ENCODE measurements at places on chromosomes 4 and X. TPM values are rescaled to one million over a fixed set of nuclear protein-coding genes. Genes with fewer than 3 reads are reported as not detected.

Gene TBX22
- total RNA-seq, result not detected

Gene CRMP1
- total RNA-seq, result 3.5 TPM

Gene DMRTC1B
- total RNA-seq, result 1.4 TPM

Gene CENPVL2
- total RNA-seq, result not detected

Gene NHSL2
- 3.9 TPM for total RNA-seq

Gene GPR82
- total RNA-seq, result 0.62 TPM

GRCh38 chrX:150680974-150681373 is 12.2 kb upstream of the MTMR1 start:
- no peaks in the 10 kb centered on the region for H3K36me3 ChIP-seq
- H3K27me3 ChIP-seq, result peaks cover 3% of the 10 kb centered on the region
- no peak overlapping the region for H3K27ac ChIP-seq

DNA sequence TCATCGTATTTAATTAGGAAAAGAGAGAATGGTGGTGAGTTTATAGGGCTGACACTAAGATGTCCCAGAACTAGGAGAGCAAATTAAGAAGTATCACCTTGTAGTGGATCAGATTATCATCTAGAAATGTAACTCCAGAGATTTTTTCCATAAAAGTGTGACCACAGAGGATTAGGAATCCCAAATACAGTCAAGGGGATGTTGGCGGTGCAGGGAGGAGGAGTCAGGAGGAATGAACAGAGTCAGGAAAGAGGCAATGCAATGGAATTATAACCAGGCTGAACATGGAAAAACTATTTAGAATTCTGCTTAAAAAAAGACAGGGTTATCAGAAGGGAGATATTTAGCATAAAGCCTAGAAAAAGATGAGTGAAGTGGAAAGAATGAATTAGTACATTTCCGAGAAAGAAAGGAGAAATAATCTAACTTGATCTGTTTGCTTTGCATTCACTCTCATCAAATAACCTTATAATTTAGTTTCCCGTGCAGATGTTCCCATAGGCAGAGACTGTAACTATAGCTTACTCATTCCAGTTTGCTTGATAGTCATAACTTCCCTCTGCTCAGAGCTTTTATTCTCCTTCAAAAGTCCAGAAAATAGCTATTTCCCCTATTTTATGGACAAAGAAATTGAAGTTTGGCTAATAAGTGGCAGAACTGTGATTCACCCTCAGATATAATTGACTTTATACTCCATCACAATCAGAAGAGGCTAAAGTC is 56.4 kb downstream of the SCFD2 start:
- H3K27me3 ChIP-seq, result no peaks in the 10 kb centered on the region
- H3K4me1 ChIP-seq, result no peaks in the 10 kb centered on the region
- H3K27ac ChIP-seq, result no peak overlapping the region
- H3K4me3 ChIP-seq, result no peak overlapping the region

DNA sequence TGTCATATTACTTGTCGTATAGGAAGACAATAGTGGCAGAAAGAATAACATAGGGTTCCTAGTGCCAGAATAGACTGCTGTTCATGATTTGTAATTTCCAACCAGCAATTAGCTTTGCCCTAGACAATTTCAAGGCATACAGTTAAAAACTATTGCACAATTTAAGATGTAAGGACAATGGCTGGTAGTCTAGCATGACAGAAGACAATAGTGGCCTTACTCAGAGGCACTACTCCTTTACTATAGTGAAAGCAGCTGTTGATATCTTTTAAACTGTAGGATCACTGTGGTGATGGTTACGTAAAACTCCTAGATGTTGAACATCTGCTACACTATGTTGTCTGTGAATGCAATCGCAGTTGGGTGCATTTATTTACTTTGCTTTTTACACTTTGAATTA is 234.5 kb downstream of the RBMX2 start:
- H3K4me3 ChIP-seq, result no peak overlapping the region
- no peaks in the 10 kb centered on the region for H3K27me3 ChIP-seq
- no peak for DNase-seq
- no peaks in the 10 kb centered on the region for H3K4me1 ChIP-seq

- H3K4me3 ChIP-seq, result no peak overlapping the region
- no peaks in the 10 kb centered on the region for H3K27me3 ChIP-seq
- no peak for DNase-seq
- no peaks in the 10 kb centered on the region for H3K36me3 ChIP-seq
Measured at GRCh38 chr4:10893395-10893794, 208.8 kb upstream of the CLNK start.

DNA sequence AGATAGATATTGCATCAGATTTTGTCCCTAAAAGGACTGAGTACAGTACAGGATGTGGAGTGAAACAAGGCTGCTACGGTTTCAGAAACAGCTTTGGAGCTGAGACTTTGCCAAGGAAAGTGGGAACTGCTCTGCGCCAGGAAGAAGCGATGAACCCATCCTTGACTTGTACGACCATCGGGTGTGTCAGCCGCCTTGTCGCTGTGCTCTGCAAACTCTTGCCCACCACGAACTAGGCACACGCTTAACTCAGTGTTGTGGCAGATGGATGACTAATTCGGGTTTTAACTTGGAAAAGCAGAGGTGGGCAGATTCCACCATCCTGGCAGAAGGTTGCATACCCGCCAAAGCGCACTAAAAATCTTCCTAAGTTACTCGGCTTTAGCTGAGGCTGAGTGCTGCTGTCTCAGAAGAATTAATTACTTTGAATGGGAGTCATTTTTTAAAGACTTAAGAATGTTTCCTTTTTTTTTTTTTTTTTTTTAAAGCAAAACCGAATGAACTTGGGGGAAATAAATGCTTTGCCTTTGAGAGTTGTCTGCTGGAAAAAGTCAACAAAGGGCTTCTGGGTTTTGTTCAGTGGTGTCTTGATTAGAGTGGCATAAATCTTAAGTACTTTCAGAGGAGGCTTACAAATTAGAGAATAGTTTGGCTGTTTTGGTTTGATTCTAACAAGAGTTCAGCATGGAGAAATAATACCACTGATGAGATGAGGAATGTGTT is 69.5 kb downstream of the SHROOM2 start:
- H3K36me3 ChIP-seq, result no peaks in the 10 kb centered on the region
- DNase-seq, result no peak
- H3K4me3 ChIP-seq, result no peak overlapping the region
- H3K4me1 ChIP-seq, result no peaks in the 10 kb centered on the region
- H3K27ac ChIP-seq, result no peak overlapping the region

- H3K4me1 ChIP-seq, result no peaks in the 10 kb centered on the region
- no peaks in the 10 kb centered on the region for H3K27me3 ChIP-seq
- DNase-seq, result no peak
- no peak overlapping the region for H3K4me3 ChIP-seq
Measured at GRCh38 chr4:57156242-57156990, 46.2 kb upstream of the IGFBP7 start.

GRCh38 chrX:20414762-20415445 is 148.2 kb upstream of the RPS6KA3 start:
- no peak for DNase-seq
- H3K27me3 ChIP-seq, result no peaks in the 10 kb centered on the region
- H3K36me3 ChIP-seq, result no peaks in the 10 kb centered on the region

- H3K27ac ChIP-seq, result no peak overlapping the region
- H3K36me3 ChIP-seq, result no peaks in the 10 kb centered on the region
- no peaks in the 10 kb centered on the region for H3K4me1 ChIP-seq
- no peaks in the 10 kb centered on the region for H3K27me3 ChIP-seq
- DNase-seq, result no peak
- no peak overlapping the region for H3K4me3 ChIP-seq
Measured at GRCh38 chrX:48493890-48494364, 14.9 kb upstream of the PORCN start.

DNA sequence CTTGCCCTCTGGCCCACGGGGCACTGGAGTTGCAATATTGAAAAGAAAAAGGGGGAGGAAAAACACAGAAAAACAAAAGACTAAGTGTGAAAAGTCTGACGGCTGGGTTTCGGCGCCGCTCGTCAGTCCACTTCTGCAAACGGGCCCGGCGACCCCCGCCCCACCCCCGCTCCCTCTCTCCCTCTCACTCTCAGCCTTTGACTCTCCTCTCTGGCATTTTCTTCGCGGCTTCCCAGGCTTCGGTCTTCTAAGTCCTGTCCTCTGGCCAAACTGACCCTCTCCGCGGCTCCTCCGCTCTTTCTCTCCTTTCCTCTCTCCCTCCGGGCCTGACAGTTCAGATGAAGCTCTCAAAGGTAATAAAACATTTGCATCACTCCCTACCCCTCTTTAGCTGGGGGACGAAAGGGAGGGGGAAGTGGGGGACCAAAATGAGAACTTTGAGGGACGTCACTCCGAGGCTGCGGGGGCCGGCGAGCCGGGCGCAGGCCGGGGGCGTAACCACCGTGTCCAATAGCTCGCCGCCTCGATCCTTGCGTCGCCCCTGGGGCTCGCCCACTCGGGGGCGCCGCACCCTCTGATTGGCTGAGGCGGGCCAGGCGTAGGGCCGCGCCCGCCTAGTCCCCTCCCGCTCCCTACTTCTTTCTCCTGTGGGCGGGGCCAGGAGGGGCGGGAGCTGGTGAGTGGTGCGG is at the start of gene NKX6-1:
TSS of gene NKX6-1 (minus strand) at position 358 of the 689 bp plus-strand sequence. CDS start 1,064 bp downstream, outside the sequence.
- H3K36me3 ChIP-seq, result no peaks in the 10 kb centered on the region
- H3K4me1 ChIP-seq, result peaks cover 3% of the 10 kb centered on the region
- peak within 1 kb of the TSS; percentile 72 for H3K27ac ChIP-seq
- H3K4me3 ChIP-seq, result peak within 1 kb of the TSS; percentile 44

- no peaks in the 10 kb centered on the region for H3K27me3 ChIP-seq
- no peaks in the 10 kb centered on the region for H3K36me3 ChIP-seq
- peaks cover 5% of the 10 kb centered on the region for H3K4me1 ChIP-seq
- no peak overlapping the region for H3K27ac ChIP-seq
Measured at GRCh38 chr4:130812117-130812765, 1716.3 kb downstream of the C4orf33 start.

DNA sequence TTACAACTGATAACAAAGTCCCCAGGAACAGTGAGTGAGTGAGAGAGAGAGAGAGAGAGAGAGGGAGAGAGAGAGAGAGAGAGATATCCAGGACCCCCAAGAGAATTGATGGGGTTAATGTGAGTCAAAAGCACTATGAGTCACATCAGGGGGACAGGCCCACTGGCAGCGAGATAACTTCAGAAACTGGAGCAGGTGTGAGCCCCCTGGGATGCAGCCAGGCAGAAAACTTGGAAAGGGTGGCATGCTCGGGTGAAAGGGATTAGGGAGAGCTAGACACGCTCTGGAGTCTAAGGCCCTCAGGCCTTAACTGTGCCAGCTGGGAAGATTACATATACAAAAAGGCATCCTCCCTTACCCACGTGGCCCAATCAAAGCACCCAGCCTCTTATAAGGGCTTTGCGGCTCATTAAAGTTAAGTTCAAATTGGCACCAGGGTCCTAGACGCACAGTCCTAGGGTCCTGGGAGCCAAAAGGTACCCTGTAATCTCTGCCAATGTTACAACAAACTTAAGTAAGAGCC is 841 bp downstream of the ACOT9 start:
- DNase-seq, result peak; percentile 23
- peak overlapping the region; percentile 70 for H3K4me3 ChIP-seq
- H3K27me3 ChIP-seq, result no peaks in the 10 kb centered on the region
- H3K27ac ChIP-seq, result peak overlapping the region; percentile 82
- H3K4me1 ChIP-seq, result no peaks in the 10 kb centered on the region

- H3K27me3 ChIP-seq, result no peaks in the 10 kb centered on the region
- H3K4me1 ChIP-seq, result no peaks in the 10 kb centered on the region
- H3K36me3 ChIP-seq, result no peaks in the 10 kb centered on the region
- H3K27ac ChIP-seq, result no peak overlapping the region
- no peak overlapping the region for H3K4me3 ChIP-seq
Measured at GRCh38 chr4:142427456-142427855, 418.6 kb downstream of the INPP4B start.

DNA sequence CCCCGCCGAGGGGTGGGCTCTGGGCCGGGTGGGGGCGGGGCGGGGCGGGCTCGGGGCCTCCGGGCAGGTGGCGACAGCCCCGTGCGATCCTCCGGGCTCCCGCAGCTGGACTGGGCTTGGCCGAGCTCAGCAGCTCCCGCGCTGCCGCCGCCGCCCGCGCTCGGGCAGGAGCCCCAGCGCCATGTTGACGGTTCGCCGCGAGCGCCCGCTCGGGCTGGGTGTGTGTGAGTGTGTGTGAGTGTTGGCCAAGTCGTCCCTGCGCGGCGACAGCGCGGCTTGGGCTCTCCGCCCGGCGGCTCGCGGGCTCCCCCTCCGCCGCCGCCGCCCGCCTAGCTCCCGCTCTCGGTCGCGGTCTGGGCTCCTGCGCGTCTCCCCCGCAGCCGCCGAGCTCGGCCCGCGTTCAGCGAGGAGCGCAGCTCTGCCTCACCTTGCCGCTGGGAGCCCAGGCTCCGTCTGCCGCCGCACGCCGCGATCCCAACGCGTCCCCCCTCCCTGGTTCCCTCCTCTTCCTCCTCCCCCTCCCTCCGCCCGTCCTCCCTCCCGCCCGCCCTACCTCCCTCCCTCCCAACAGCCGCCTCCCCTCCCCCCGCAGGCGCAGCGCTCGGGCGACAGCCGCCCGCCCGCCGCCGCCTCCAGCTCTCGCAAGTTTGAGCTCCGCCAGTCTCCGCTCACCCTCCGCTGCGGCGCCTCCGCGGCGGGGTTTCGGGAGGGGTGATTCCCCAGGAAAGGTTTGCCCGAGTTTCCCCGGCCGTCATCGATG is at the start of gene BCOR:
TSS of gene BCOR (minus strand) at position 455 of the 760 bp plus-strand sequence. CDS start 20,029 bp downstream, outside the sequence.
- peak within 1 kb of the TSS; percentile 93 for H3K27ac ChIP-seq
- peak; percentile 89 for DNase-seq
- H3K4me3 ChIP-seq, result peak within 1 kb of the TSS; percentile 84
- no peaks in the 10 kb centered on the region for H3K36me3 ChIP-seq
- H3K27me3 ChIP-seq, result no peaks in the 10 kb centered on the region
- H3K4me1 ChIP-seq, result no peaks in the 10 kb centered on the region

DNA sequence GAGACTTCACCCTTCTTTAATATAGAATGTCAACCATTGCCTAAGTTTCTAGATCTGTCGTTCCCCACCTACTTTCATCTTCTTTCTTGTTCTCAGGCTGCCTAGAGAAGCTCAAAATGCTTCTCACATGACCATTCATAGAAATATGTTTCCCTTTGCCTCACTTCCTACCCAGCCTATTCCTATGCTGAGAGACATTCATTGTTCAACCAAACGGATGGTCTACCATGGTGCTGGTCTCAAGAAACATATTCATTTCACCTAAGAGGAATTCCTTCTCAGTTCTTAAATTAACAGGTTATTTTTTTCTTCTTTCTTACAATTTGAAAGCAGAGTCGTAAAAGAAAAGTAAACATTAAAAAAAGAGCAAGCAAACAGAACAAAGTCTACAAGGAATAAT is 20.3 kb upstream of the SLC7A11 start:
- H3K4me1 ChIP-seq, result no peaks in the 10 kb centered on the region
- H3K27ac ChIP-seq, result no peak overlapping the region
- no peaks in the 10 kb centered on the region for H3K36me3 ChIP-seq
- no peak for DNase-seq
- no peaks in the 10 kb centered on the region for H3K27me3 ChIP-seq
